Activated CD4-positive, CD25-positive, alpha-beta regulatory T cell treated with anti-CD3 and anti-CD28 coated beads, Interleukin-2, amount 50 U/mL, for 16 hours (primary cell): ENCODE measurements at places on chromosomes 1 and 21.

DNA sequence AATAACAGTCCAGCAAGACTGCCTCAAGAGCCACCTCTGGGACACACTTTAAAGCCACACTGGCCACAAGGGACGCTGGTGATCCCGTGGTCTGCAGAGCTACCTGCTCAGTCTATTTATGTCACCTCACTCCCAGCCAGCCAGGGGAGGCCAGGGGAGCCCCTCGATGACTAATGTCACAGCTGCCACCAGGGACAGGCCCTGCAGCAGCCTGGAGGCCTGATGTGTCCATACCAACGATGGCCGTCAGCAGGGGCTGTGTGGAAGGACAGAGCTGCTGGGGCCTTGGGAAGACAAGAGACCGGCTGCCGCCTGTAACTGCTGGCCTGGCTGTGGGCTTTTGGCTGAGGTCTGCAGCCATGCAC is 71.0 kb downstream of the SIK1 start:
- DNase-seq, result no peak

DNA sequence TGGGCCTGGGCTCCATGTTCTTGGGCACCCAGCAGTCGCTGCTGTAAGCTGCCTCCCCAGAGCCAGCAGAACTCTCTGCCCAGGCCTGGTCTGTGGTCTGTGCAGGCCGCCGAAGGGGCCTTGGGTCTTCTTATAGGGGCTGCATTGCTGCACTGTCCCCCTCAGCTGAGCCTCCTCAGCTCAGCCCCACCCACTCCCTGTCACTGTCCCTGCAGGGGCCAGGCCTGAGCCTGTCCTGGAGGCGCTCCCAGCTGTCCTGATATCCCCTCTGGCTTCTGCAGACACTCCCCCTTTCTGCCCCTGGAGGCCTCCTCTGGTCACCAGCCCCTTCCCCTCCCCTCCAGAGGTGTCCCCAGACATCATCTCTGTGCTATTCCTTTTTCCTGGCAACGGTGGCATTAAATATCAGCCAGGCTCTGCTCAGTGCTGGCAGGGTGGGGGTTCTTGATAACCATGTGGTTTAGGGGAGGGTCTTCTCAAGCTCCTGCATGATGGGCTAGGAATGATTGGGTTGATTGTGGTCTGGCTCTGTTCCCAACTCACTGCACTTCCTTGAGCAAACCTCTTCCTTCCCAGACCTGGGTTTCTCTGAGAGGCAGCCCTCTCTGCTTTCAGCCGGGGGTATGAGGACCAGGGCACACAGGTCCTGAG is 3.7 kb upstream of the FOXO6 start:
- DNase-seq, result no peak

DNA sequence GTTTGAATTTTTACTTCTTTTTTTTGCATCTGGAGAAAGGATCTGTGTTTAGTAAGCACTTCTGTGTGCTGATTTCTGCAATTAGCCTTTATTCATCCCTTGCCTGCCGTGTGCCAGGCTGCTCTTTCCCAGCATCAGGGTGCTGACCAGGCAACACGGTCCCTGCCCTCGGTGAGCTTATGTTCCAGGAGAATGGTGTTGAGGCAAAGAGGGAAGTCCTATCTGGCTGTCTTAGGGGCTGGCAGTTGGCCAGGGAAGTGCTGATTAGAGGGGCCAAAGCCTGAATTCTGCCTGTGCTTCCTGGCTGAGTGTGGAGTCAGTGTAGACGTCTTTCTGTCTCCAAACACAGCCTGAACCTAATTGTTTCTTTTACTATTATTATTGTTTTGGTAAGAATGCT is 187.1 kb downstream of the CAMTA1 start:
- no peak for DNase-seq

DNA sequence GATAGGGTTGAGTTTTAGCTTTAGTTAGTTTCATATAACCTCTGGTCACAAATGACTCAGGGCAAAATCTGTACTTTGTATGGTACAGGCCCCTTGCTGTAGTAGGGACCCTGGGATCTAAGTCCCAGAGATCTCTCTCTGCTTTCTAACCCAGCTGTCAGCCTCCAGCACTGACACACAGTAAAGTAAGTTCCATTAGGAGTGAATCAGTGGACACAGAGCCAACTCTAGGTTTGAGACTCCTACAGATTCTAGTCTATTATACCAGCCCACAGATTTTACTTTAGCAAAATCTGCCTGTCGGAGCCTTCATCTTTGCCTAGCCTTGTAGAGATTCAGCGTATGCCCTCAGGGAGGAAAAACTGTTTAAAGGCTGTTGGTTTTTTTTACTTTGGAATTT is 52.5 kb downstream of the ANGPTL1 start:
- no peak for DNase-seq

DNA sequence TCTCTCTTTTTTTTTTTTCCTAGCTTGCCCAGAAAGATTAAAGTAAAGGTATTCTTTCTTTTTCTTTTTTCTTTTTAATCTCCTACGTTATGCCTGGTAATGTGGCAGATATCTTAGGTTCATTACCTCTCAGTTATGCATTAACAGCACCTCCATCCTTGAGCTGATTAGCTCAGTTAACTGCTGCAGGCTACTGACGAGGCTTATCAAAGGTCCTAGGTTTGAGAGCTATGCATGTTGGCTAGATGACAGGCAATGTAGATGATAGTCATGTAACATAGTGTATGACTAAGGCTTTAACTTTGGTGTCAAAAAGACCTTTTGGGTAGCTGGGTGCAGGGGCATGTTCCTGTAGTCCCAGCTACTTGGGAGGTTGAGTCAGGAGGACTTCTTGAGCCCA is 53.7 kb upstream of the CACYBP start:
- no peak for DNase-seq

DNA sequence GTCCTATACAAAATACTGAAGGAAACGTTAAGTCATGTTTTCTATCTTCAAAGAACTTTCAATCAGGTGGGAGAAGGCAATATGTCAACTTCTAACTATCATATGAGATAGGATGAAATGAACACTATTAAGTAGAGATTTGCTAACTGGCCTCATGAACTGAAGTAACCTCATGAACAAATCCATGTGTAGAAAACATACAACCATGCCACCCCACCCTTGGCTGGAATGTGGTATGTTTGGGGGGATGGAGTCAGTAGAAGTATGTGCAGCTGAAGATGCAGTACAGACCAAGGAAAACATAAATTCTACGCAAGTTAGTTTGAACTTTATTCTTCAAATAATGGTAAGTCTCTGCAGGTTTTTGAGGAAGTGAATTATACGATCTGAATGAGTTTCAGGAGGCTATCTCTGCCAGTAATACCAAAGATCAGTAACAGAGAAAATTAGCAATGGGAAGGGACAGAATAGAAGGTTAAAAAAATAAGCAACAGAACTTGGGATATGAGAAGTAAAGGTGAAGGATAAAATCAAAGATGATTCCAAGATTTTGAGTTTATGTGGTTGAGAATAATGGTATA is 4.5 kb downstream of the TRMT1L start:
- DNase-seq, result no peak

DNA sequence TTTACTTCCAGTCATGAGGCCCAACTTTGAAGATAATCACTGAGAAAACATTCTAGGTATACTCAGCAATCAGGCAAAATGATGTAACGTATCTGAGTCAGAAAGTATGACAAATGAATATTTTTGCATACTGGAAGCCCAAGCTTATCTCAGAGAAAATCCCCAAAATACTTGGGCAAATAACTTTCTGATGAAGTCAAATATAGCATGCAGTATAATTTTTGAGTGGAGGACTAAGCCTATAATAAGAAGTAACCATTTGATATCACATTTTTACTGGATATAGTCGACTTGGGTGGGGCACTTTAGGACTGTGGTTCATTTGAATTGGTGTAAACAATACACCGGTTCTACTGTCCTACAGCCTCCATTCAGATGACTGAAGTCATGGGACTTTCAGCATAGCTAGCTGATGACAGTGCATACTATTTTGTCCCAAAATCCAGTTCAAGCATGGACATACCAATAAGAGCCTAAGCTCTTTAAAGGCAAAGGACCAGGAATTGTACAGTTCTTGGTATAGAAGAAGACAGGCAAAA is 2.3 kb upstream of the GADD45A start:
- DNase-seq, result no peak

GRCh38 chr1:40847023-40847745 is 15.0 kb downstream of the CITED4 start:
- DNase-seq, result no peak

DNA sequence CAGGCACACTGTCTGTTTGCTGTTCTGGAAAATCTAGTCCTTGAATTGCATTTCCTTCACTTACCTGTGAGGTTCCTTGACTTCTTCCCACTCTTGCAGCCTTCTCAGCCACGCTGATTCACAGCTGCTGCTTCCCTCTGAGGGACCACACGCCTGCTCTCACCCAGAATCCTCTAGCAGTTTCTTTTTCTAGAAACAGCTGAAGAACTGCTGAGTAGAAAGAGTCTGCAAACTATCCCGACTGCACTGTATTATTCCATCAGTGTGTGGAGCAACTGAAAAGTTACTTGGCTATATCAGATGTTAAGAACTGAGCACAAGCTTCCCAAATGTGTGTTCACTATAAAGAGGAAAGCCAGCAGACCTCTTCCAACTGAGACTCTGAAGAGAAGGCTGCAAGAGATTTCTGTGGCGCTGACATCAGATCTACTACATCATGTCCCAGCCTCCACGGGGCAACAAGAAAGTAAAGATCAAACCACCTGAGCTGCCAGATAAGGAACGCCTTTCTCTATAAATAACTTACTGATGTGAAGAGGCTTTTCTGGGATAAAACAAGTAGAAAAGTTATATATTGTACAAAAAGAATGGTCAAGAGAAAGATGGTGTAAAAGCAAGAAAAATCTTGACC is 226.6 kb downstream of the RERE start:
- DNase-seq, result no peak

DNA sequence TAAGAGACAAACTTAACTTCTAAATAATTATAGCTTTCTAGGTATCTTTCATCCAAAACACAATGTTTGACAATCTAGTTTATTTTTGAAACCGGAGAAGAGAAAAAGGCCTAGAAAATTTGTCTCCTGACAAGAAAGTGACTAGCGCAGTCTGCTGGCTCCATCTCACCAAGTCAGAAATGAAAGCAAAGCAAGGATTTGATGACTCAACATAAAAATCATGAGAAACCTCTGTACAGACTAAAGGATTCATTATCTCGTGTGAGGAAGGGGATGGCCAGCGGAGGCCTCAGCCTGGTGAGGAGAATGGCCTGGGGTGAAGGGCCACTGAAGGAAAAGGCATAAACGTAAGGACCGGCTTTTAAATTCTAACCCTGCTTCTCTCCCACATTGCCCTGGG is 20.0 kb upstream of the TSNAX start:
- no peak for DNase-seq

DNA sequence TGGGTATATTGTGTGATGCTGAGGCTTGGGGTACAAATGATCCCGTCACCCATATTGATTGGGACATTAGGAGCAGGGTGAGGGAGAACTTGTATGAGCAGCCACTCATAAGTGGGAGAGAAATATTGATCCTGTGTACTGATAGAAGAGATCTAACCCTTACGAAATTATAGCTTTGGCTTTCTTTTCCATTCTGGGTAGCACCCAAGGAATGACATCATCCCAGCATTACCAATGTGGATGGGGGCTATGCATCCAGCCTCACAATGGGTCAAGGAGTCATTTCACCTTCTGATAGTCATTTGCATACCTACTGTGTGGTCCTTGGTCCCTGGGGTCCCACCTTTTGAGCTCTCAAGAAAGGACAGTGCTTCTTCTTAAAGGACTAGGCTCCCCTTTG is 1.9 kb upstream of the NAV1 start:
- no peak for DNase-seq

DNA sequence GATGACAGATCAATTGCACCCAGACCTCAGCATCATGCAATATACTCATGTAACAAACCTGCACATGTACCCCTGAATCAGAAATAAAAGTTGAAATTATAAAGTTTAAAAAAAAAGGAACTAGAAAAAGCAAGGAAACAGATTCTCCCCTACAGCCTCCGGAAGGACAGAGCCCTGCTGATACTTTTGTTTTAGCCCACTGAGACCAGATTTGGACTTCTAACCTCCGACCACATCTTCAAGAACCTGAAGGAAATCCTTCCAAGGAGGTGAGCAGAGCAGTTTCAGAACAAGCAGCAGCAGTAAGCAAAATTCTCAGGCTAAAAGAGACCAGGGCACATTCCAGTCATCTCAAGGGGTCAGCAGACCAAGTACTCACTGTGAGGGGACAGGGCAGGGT is 54.5 kb downstream of the TM2D1 start:
- no peak for DNase-seq

DNA sequence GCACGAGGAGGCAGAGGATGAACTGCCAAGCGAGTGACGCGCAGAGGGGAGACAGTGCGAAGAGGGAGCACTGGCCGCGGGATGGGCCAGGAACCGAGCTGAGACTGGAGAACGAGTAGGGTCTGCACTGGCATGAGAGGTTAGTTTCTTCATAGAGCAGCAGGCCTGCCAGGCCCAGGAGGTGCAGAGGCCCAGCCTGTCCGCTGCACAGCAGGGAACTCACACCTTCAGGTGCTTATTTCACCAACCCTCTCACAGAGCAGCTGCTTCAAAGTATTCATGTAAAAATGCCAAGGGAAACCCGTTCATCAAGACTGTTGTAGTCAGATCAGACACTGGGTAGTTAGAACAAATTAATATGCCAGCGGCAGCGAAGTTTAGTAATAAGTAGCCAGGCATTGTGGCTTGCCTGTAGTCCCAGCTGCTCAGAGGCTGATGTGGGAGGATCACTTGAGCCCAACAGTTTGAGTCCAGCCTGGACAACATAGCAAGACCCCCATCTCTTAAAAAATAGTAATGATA is 144.5 kb downstream of the SLC45A1 start:
- no peak for DNase-seq

DNA sequence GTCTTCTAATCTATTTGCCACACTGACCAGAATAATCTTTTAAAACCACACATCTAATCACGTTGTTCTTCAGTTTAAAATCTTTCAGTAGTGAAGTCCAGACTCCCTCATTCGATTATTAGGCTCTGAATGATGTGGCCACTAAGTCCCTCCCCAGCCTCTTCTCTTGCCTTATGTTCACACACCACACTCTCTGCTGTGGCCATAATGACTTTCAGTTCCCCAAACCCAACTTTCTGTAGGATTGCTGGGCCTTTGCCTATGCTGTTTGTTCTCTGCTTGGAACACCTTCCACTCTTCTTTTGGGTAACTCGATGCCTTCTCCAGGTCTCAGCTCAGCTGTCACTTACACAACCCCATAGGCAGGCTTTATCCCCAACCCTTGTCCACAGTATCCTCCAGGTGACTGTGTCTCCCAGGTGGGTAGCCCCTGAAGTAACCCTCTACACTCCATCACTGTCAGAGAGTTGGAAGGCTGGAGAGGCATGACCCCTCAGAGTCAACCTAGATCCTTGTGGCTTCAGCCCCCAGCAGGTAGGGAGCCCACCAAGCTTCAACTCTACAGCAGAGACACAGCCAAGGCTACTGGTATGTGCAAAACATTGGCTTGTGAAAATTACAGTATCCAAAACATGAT is 8.4 kb upstream of the SLC37A1 start:
- no peak for DNase-seq

- DNase-seq, result no peak
Observed at GRCh38 chr1:59730759-59731478, 83.8 kb upstream of the HOOK1 start.
